ENCODE measurements at places on chromosomes 12 and 14.

GRCh38 chr14:96965885-96966595 lies 168.9 kb downstream of the VRK1 start:
- DNase-seq = no peak

GRCh38 chr12:82486524-82487235 lies 128.4 kb downstream of the METTL25 start:
- DNase-seq = no peak

DNA sequence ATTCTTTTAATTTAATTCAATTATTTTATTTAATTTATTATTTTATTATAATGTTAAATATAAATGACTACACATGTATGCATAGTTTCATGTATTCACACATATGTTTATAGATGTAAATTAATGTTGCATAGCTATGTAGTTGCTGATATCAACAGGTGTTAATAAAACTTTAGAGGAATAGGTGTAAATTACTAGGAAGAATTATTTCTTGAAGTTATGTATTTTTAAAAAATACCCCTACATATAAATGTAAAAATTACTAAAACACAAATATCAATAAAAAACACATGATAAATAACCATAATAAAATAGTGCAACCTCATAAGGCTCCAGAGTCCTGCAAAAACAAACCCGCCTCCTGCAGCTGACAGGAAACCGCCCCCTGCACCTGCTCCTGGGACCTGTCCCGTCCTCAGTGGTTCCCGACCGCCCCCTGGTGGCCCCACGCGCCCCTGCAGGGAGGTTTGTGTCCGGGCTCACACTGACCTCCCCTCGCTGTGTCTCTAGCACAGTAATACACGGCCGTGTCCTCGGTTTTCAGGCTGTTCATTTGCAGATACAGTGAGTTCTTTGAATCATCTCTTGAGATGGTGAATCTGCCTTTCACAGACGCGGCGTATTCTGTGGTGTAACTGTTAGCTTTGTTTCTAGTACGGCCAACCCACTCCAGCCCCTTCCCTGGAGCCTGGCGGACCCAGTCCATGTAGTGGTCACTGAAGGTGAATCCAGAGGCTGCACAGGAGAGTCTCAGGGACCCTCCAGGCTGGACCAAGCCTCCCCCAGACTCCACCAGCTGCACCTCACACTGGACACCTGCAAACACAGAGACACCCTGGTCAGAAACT lies 1264.0 kb downstream of the TMEM121 start:
- no peak for DNase-seq

DNA sequence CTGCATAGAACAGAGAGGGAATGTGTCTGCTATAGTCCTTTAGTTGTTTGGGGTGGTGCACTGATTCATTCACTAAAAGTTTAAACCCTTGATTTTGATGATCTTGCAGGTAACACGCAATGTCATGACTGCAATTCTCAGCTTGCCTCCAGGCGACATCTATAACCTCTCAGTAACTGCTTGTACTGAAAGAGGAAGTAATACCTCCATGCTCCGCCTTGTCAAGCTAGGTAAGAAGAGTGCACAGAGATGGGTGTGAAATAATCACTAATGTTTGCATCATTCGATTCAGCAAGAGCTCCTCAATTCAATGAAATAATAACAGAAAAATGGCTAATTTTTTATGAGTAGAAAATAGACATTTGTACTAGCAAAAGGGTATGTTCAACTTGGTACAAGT lies 203.7 kb downstream of the PTPRO start:
- no peak for DNase-seq

- no peak for DNase-seq
Observed at GRCh38 chr12:117760990-117761389, 207.8 kb downstream of the KSR2 start.

- DNase-seq = peak; percentile 84
Observed at GRCh38 chr14:22646570-22647254, 2.6 kb upstream of the OR6J1 start.

GRCh38 chr12:92194561-92194960 lies 48.9 kb upstream of the BTG1 start:
- DNase-seq = no peak

DNA sequence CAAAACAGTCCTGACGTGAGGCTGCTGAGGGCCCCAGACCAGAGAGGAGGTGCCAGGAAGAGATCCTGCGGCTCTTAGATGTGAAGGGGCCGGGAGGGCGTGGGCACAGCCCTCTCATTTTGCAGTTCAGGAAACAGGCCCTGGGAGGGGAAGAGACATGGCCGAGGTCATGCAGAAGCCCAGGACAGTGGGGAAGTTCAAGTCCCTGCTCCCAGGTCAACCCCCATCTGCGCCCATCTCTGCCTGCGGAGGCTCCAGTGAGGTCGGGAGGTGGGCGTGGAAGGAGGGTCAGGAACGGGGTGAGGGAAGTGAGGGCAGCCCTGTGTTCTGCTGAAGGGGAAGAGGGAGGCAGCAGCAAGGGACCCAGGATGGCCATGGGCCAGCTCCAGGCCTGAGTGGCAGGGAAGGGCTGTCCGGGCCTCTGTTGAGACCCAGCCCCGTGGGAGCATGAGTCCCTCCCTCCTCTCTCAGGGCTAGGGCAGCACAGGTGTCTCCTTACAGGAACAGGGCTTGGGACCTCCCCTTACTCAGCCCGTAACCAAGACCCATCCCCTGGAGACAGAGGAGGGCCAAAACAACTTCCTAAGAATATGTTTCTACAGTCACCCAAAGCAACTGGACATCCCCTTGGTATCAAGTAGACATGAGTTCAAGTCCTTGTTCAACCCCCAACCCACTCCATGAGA lies 90.8 kb downstream of the LGMN start:
- DNase-seq = no peak

DNA sequence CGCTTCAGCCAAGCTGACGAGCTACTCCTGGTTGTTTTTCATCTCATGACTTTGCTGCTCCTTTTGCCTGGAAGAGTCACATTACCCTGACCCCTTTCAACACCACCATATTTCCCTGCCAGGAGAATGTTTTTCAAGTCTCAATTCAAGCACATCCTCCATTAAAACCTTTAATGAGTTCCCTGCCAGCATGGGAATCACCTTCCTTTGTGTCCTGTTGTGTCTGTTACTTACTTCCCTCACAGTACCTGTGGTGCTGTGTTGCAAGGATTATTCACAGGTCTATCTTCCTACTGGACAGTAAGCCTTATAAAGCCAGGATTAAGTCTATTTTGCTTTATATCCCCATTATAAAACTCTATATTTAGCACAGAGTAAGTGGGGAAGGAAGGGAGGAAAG lies 13.6 kb upstream of the SLC35F4 start:
- DNase-seq = no peak

DNA sequence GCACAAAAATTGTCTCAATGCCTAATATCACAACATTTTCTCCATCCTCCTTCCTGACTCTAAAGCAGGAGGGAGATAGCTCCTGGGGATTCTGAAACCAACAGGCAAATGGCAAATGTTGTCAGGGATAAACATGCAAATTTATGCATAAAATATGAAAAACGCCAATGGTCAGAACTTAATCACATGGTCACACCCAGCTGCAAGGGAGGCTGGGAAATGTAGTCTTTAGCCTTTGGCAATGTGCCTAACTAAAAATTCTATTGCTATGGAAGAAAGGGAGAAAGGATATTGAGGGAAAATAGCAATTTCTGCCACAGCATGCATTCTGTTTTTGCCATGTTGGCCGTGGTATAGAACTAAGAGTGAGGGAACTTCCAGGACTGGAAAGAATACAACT lies 11.7 kb upstream of the OASL start:
- DNase-seq = no peak

DNA sequence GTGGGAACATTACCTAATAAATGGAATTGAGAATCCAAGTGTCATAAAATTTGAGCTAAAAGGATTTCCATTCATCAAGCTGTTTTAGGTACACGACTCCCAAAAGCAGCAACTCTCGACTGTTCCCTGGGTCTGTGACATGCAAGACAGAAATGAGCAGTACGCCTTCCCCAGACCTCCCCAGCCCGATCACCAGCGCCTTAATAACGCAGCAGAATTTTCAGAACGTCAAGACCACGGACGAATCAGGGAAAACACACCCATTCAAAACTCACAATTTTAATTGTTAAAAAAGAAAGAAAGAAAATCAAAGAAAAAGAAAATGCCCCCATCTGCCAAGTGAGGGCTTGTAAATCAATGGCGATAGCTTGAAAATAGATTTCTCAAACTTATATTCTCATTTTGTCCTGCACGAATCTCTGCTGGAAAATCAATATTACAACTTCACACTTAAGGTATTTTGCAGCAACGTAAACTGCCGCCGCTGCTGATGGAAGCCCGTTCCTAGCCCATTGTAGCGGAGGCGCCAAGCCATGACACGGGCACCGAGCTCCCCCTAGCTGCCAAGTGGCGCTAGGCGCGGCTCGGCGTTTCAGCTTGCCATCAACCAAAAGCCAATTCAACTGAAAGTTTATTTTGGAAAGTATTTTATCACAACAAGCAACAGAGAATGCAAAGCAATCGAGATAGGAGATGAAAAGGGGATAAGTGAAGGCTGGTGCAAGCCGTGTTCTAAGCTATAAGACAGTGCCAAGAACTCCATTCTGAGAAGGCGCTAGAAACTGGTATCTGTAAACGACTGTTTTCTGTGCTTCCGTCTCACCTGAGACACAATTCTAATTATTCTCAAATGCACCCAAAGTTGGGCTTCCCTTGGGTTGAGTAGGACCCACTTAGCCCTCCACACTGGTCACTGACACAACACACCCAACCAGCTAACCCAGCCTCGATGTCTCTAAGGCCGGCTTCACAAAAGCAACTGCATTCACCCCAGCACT lies 5.5 kb downstream of the BCL11B start:
- peak; percentile 79 for DNase-seq

- no peak for DNase-seq
Observed at GRCh38 chr12:58777815-58778214, 142.5 kb downstream of the LRIG3 start.

DNA sequence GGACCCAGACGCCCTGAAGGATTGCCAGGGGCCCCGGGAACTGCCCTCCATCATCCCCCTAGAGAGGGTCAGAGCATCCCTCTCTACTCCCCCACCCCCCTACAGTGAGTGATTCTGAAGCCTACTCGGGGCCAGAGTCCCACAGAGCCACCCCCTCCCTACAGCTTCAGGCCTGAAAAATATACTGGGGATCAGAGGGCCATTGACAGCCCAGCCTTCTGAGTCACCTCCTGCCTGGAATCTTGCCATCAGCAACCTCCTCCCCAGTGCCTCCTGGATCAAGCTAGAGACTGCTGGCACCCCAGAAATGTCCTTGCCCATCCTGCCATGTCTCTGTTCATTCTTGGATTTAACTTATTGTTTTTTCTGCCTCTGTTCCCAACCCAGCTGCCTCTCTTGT lies 21.7 kb upstream of the MIA2 start:
- DNase-seq = no peak

DNA sequence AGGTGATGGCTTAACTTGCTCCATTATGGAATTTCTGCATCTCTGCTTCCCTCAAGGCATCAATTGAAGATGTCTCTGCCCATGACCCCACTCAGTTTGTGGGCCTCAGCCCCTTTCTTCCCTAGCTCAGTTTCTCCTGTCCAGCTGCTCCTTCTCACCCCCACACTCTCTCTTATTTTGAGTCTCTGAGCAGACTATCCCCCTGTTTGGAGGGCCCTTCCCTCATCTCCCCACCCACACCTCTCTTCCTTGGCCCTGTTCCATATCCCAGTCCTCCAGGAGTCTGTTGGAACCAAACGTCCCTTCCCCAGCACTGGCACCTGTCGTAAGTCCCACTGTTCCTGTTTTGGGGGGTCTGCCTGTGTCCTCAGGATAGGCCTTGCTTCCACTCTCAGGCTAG lies 8.3 kb upstream of the KRT1 start:
- DNase-seq = no peak

DNA sequence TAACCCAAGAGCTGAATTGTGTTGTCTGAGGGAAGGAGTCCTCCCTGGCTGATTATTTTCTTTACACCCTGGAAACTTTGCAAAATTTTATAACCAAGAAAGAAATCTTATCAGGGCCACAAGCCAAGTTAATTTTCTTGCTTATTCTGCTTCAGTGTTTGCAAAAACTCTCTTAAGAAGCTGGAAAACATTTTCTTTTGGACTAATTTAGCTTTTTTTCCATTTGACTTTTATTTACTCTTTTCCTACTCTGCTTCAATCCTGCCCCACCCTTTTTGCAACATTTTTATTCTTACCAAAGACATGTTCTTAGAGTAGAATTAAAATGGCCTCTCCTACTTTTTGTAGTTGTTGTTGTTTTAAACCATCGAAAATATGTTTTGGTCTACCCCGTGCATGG lies 378.7 kb downstream of the ZFP36L1 start:
- DNase-seq = no peak

- DNase-seq = no peak
Observed at GRCh38 chr14:93811676-93812075, 23.4 kb upstream of the PRIMA1 start.

- DNase-seq = peak; percentile 70
Observed at GRCh38 chr12:92927436-92928281, 1.4 kb downstream of the EEA1 start.

DNA sequence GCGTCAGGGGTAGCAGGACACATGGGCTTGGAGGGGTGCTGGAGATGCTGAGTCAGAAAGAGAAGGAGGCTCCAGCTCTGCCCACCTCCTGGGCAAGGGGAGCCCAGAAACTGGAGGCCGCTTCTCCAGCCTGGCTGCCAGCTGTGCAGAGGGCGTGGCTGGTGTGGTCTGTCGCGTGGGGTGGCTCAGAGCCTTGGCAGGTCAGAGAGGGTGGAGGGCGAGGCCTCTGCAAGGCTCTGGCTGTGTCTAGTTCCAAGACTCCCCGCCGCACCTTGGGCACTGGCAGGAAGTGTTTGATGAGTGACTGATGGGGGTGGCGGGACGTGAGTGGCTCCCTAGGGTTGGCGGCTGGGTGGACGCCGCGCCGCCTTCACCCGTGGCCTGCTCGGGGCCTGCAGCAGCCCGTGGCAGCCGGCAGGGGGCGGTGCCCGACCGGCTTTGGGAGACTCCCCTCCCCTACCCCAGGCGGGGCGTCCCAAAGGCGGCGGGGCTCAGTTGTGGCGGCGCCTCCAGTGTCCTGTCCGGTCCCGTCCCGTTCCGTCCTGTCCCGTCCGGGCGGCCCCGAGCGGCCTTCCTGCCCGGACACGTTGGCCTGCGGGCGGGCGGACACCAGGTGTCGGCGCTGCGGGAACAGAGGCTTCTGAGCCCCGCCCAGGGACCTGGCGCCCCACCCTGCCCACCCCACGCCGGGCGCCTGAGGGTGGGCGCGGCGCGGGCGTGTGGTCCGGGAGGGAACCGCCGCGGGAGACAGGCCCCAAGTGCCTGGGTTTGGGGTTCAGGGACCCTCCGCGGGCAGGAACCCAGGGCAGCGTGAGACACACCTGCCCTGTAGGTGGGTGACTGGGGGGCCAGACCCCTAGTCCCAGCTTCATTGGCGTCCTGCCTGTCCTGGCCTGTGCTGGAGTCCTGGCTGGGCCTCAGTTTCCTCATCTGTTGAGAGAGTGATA lies 39.7 kb downstream of the KRT80 start:
- DNase-seq = peak; percentile 65

DNA sequence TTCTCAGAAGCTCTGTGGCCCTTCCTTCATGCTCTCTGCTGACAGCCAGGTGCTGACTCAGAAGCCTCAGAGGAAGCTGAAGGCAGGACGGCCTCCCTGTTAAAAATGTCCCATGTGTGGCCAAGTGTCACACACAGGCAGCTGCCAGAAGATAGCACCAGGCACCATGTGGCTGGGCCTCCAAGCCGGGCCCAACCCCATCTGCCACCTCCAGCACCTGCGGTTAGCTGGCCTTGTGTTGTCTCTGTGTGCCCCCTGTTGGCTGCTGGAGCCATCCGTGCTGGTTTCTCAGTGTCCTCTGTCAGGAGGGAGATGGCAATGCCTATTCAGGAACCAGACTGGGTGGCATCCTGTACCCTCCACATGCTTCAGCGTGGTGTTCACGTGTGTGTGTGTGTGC lies 63.2 kb downstream of the TSPAN11 start:
- DNase-seq = peak; percentile 10
